Right renal cortex interstitium (tissue), 3 donors: ENCODE measurements at places on chromosomes 2 and 18.

GRCh38 chr18:5997361-5997760 lies 102.0 kb upstream of the TMEM200C start:
- no peak for DNase-seq

- DNase-seq: no peak
These were observed 543.4 kb downstream of the IRS1 start for GRCh38 chr2:226256237-226256636.

DNA sequence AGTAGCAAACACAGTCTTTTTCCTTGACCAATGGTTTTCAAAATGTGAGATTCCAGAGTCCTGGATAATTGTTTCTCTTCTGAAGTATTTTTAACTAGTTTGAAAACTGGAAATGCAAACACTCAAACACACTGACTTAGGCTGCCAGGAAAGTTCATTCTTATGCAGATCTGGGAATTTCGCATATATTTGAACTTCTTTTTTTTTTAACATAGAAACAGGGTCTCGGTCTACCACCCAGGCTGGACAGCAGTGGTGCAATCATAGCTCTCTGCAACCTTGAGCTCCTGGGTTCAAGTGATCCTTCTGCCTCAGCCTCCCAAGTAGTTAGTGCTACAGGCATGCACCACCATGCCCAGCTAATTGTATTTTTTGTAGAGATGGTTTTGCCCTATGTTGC lies 79.6 kb downstream of the DYM start:
- no peak for DNase-seq

- no peak for DNase-seq
These were observed 64.1 kb upstream of the ZNF532 start for GRCh38 chr18:58800582-58800981.

DNA sequence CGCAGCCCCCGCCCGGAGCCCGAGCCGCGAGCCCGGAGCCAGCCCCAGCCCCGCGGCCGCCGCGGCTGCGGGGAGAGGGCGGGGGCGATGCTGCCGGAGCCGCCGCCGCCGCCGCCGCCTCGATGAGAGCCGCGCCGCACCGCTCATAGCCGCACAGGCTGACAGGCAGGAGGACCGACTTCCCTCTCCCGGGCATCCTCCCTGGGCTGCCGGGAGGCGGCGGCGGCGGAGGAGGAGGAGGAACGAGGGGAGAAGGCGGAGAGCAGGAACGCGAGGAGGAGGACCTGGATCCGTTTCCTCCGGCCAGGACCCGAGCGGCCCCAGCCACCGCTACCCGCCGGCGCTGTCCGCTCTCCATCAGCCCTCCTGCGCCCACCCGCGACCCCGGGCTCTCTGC lies 370 bp downstream of the KLHL29 start:
- no peak for DNase-seq

DNA sequence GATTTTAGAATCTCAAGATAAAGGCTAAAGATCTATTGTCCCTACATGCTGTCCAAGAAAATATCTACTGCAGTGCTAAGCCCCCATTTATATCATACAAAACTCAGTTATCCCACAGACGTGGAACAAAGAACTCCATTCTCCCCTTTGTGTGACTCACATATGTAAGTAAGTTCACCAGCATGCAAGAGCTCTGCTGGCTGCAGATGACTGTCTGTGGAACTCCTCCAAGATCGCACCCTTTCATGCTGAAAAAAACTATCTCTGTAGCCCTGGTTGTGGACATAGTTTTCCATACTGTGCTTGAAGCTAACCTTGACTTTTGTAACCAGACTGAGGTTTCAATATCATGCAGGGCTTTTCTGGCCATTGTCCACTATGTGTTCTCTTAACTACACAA lies 207.1 kb downstream of the ZNF521 start:
- no peak for DNase-seq

- DNase-seq: no peak
These were observed 144.4 kb downstream of the PIEZO2 start for GRCh38 chr18:11004951-11005350.
